LoVo (cell line): ENCODE measurements at places on chromosomes 11 and 22.
A peak's percentile ranks its signal among the peaks of the same experiment; 100 is the strongest.

DNA sequence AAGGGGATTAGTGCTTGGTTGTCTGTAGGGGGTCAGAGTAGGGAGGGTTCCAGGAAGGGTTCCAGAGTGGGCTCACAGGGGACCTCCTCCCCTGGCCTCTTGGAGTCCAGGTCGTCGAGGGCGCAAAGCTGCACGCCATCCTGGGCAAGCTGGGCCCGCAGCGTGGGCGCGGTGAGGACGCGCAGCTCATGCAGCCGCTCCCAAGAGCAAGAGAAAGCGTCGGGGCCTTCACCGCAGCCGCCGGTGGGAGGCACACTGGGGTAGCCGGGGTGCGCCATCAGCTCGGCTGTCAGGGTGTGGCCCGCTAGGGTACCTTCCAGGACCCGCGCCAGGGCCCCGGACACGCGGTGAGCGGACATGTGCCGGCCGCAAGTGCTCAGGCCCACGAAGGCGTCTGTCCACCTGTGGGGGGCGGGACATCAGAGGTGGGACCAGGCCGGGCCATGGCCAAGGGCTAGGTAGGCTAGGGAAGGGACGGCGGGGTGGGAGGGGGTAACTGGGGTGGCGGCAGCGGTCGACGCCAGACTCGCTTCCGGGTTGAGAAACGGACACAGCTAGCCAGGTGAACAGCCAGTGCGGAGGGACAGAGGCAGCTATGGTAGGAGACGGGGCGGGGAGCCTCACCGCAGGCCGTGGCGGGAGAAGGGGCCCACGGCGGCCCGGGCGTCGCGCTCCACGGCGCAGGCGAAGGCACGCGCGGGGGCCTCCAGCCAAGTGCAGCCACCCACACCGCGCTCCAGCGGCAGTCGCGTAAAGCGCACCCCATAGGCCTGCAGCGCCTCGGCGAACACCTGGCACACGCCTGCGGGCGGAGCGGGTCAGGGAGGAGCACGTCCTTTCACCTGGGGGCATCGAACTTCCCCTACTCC lies 1.2 kb downstream of the YDJC start:
- DNase-seq: peak; percentile 22

DNA sequence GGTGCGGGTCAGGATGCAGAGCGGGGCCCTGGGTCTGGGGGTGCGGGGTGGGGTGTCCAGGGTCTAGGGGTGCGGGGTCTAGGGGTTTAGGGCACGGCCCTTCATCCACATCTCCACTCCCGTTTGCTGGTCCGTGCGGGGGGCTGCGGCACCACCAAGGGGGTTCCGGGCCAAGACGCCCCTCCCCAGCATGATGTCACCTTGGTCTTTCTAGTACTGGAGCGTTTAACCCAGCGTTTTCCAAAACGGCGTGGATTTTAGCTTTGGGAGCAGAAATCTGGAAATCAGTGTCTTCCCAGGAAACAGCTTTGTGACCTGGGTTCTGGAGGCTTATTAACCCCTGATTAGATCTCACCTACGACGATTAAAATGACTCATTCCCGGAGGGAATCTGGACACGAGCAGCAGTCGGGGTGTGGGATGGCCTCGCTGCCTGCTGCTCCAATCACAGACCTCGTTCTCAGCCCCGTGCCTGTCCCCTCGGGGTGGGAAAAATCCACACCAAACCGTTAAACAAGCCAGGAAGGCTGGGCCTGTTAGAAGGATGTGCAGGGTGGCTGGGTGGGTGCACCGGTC lies 759 bp downstream of the AP2A2 start:
- peak; percentile 53 for DNase-seq

DNA sequence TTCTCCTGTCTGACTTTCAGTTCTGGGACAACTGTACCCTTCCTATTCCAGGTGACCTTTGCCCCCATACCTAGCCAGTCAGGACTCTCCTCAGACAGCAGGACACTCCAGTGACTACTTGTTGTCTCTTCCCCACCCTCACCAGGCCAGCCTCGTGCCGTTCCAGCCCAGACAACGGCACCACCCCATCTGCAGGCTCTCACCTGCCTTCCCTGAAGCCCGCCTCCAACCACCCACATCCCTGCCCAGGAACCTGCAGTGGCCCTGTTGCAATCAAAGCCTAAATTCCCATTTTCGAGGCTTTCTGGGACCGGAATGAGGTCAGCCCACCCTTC lies 3.7 kb downstream of the IL2RB start:
- no peak for DNase-seq

GRCh38 chr11:121090145-121090721 lies 10.8 kb upstream of the TECTA start:
- DNase-seq: no peak

DNA sequence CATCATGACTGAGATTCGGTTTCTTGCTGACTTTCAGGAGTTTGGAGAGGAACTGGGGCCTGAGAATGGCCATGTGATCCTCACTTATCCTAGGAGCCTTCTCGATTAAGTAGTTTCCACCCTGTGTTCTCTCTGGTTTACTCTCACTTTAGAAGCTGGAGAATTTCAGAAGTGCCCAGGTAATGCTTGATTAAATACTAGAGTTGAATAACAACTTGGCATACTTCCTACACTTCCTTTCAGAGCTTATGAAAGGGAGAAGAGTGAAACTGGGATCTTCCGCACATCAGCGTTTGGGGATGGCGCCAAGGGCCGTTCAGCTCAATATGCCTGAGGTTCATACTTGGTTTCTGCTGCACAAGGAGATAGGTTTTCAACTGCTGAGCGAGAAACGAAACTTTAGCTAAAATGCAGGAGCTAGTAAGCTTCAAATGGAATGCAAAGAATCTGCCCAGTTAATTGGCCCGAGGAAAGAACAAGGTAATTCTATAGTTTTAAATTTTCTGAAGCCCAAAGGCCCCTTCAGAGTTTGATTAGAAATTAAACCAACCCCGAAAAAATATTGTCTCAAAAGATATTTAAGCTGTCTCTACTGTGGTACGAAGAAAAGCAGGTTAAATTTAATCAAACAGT lies 823 bp upstream of the MUC15 start:
- no peak for DNase-seq
